GM12878 (cell line): ENCODE measurements at places on chromosomes 7 and 10. TPM values are rescaled to one million over a fixed set of nuclear protein-coding genes. Genes with fewer than 3 reads are reported as not detected.

GRCh38 chr7:127532736-127533135, 52.7 kb downstream of the GCC1 start:
- no peaks in the 10 kb centered on the region for H3K4me1 ChIP-seq
- no peak overlapping the region for H3K27ac ChIP-seq
- no peaks in the 10 kb centered on the region for H3K36me3 ChIP-seq
- no peaks in the 10 kb centered on the region for H3K27me3 ChIP-seq
- no peak overlapping the region for H3K4me3 ChIP-seq
- DNase-seq: no peak

DNA sequence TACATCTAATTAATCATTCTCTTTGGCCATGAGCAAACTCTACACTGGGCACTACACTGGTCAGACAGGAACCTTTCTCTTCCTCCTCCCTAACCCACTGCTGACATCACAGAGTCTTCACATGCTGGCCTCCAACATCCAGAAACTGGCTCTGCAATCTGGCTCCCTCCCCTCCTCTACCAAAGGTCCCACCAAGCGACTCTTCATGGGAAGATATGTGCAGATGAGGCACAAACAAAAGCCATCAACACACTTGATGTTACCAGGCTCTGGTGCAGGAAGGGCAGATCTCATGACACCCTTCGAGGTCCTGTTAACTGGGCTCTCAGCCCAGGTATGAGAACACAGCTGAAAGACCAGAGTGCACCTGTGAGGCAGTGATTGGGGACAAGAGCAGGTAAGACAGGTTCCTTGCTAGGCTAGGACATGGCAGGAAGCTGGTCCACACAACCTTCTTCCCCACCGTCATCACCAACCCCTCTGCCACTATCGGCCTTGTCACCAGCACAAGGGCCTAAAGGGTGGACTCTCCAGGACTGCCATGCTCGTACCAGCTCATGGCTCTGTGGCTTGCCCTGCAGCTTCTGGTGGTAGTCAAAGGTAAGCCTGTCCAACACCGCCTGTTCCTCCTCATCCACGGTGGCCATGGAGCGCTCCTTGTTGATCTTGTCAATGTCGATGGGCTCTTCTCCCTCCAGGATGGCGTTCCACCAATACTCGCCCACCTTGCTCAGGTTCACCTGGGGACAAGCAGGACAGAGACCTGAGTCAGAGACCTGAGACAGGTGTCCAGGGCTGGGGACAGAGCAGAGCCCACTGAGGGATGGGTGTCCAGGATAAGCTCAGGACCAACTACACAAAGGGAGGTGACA, 66.6 kb upstream of the CAMK2B start:
- H3K4me3 ChIP-seq: no peak overlapping the region
- H3K27ac ChIP-seq: no peak overlapping the region
- H3K36me3 ChIP-seq: peaks cover 18% of the 10 kb centered on the region
- H3K4me1 ChIP-seq: no peaks in the 10 kb centered on the region
- no peak for DNase-seq
- H3K27me3 ChIP-seq: no peaks in the 10 kb centered on the region

GRCh38 chr10:93413252-93413689, 68.9 kb downstream of the MYOF start:
- DNase-seq: no peak
- no peaks in the 10 kb centered on the region for H3K27me3 ChIP-seq
- H3K4me3 ChIP-seq: no peak overlapping the region
- H3K27ac ChIP-seq: no peak overlapping the region
- H3K36me3 ChIP-seq: no peaks in the 10 kb centered on the region
- H3K4me1 ChIP-seq: no peaks in the 10 kb centered on the region

- no peak for DNase-seq
- no peaks in the 10 kb centered on the region for H3K4me1 ChIP-seq
- H3K36me3 ChIP-seq: no peaks in the 10 kb centered on the region
- H3K4me3 ChIP-seq: no peak overlapping the region
- H3K27ac ChIP-seq: no peak overlapping the region
Measured at GRCh38 chr10:57785546-57785945, 482.1 kb downstream of the IPMK start.

- H3K4me1 ChIP-seq: no peaks in the 10 kb centered on the region
- H3K27ac ChIP-seq: no peak overlapping the region
- H3K36me3 ChIP-seq: no peaks in the 10 kb centered on the region
- H3K4me3 ChIP-seq: no peak overlapping the region
- H3K27me3 ChIP-seq: no peaks in the 10 kb centered on the region
- no peak for DNase-seq
Measured at GRCh38 chr10:34280599-34281374, 534.3 kb downstream of the PARD3 start.

GRCh38 chr10:10056961-10057360, 960.7 kb upstream of the CELF2 start:
- no peaks in the 10 kb centered on the region for H3K27me3 ChIP-seq
- DNase-seq: no peak
- no peak overlapping the region for H3K27ac ChIP-seq
- H3K36me3 ChIP-seq: no peaks in the 10 kb centered on the region

DNA sequence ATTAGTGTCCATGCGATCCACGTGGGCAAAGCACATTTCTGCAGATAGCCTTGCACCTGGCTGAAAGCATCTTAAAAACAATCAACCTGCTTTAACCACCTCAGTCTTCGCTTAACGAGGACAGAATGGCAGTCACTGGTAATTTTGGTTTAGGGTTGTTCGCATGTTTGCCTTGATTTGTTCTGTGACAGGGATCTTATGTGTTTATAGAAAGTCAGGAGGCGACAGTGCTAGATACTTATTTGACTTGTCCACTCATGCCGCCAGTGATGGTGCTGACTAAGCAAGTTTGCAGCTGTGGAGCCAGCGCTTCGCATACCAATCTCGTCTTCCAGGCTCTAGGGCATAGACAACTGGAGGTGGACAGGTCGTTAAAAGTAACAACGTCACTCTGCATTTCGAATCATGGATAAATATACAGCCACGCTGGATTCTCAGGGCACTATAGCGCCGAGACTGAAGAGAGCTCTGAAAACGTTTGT, 1.2 kb upstream of the TMEM243 start:
- H3K27ac ChIP-seq: no peak overlapping the region
- H3K27me3 ChIP-seq: no peaks in the 10 kb centered on the region
- H3K4me1 ChIP-seq: peaks cover 5% of the 10 kb centered on the region
- peak overlapping the region; percentile 95 for H3K4me3 ChIP-seq
- no peak for DNase-seq

DNA sequence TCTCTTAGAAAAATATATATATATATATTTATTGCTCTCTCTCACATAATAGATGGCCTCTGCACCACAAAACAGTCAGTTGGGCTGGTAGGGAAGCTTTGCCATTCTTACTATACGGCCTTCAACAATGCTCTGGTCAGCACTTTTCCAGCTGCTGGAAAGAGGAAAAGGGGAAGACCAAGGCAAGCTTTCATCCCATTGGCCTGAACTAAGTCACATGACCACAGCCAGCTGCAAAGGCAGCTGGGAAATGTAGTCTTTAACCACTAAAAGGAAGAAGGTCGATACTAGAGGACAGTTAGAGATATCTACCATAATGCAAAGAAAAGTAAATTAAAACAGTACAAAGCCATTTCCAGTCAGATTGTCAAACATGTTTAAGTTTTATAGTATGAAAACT, 58.4 kb upstream of the MACROH2A2 start:
- H3K4me1 ChIP-seq: no peaks in the 10 kb centered on the region
- DNase-seq: no peak
- no peaks in the 10 kb centered on the region for H3K36me3 ChIP-seq
- no peak overlapping the region for H3K27ac ChIP-seq
- no peak overlapping the region for H3K4me3 ChIP-seq

GRCh38 chr7:139180700-139181311, 50.2 kb upstream of the UBN2 start:
- no peak overlapping the region for H3K4me3 ChIP-seq
- H3K36me3 ChIP-seq: no peaks in the 10 kb centered on the region
- no peaks in the 10 kb centered on the region for H3K4me1 ChIP-seq
- no peaks in the 10 kb centered on the region for H3K27me3 ChIP-seq

DNA sequence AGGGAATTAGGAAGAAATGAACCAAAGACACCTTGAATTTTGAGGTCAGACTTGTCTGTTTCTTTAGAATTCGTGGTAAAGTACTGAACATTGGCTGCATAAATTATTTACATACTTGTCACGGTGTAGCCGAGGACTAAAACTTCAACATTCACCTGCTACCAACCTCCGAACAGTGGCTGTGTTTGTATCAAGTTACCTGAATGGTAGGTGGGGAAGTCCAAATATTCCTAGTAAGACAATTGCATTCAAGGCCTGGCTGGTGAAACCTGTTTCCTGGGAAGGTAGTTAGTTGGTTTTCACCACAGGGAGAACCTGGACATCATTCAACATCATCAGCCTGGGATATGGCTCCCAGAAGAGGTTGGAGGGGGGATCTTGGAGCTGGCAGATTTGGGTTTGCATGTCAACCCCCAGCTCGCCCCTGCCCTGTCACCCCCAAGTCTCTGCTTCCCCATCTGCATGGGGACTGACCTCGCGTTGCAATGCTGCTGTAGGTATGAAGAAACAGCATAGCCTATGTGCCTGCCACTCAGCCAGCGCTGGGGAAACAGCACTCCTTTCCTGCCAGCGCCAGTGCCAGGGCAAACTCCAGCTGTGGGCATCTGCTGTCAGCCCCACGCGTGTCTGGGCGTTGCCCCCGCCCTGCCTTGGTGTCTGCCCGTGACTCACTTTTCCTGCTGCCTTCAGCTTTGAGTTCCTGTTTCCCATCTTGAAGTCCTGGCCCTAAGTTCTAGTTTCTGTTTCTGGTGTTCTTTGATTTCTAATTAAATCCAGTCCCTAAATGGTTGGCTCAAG, 12.7 kb upstream of the LARP4B start:
- DNase-seq: no peak
- peak overlapping the region; percentile 9; the same call in 1 of the 2 replicates for H3K4me3 ChIP-seq
- no peaks in the 10 kb centered on the region for H3K27me3 ChIP-seq
- H3K36me3 ChIP-seq: no peaks in the 10 kb centered on the region
- peak overlapping the region; percentile 39 for H3K27ac ChIP-seq

CNNM2 gene
- polyA plus RNA-seq: 2.6 and 3.6 TPM in 2 replicates

SPDYE18 gene
- 0.46 TPM in 1 of 2 replicates, not detected in the other for polyA plus RNA-seq

LOXL4 gene
- 0.09 and 0.33 TPM in 2 replicates for polyA plus RNA-seq

IFRD1 gene
- 25.4 TPM in 2 replicates for polyA plus RNA-seq

SSMEM1 gene
- polyA plus RNA-seq: not detected in 2 replicates
